Activated T-helper 17 cell treated with anti-CD3 and anti-CD28 coated beads, Interleukin-2, amount 50 U/mL, for 72 hours (primary cell): ENCODE measurements at places on chromosomes 7 and 10.

GRCh38 chr10:109978481-109978880 lies 29.3 kb upstream of the ADD3 start:
- peak; percentile 44 for ATAC-seq

DNA sequence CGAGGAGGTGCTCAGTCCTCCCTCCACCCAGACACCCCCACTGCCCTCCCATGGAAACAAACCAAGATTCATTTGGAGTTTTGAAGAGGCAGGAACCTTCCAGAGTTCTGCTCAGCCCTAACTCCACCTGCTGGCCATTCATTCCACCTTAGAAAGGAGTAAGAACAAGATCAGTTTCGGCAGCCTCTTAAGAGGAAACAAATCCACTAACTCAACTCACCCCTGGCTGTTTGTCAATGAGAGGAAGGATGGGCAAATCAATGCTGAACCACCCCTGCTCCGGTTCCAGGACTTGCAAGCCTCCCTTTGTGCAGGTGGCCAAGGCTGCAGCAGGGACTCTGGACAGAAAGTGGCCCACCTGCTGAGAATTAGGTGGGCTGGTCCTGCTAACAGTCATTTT lies 26.2 kb downstream of the CCDC3 start:
- ATAC-seq = no peak

DNA sequence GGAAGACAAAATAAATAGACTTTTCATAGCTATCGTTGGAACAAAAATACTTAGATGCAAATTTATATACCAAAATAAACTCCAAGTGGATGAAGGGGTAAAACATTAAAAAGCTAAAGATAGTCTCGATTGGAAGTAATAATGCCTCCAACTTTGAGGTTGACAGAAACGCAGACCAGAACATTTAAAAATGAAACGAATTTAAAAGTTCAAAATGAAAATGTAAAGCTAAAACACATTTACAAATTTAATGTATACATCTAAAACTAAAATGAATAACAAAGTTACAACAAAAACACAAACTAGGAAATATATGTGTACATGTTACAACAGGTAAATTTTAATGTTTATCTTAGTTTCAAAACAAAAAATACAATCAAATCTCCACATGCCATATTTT lies 107.5 kb upstream of the AKR1E2 start:
- ATAC-seq = no peak

- no peak for ATAC-seq
Measured at GRCh38 chr7:27198138-27198841, 1.6 kb downstream of the HOXA13 start.

- no peak for ATAC-seq
Measured at GRCh38 chr7:3235322-3235721, 65.7 kb upstream of the SDK1 start.
